ENCODE measurements at places on chromosomes 5 and 9.

DNA sequence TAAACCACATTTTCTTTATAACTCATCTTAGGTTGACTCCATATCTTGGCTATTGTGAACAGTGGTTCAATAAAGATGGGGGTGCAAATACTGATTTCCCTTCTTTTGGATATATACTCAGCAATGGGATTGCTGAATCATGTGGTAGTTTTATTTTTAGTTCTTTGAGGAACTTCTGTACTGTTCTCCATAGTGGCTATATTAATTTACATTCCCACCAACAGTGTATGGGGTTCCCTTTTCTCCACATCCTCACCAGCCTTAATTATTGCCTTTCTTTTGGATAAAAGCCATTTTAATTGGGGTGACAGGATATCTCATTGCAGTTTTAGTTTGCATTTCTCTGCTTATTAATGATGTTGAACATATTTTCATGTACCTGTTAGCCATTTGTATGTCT, 107.7 kb upstream of the EQTN start:
- DNase-seq: no peak

DNA sequence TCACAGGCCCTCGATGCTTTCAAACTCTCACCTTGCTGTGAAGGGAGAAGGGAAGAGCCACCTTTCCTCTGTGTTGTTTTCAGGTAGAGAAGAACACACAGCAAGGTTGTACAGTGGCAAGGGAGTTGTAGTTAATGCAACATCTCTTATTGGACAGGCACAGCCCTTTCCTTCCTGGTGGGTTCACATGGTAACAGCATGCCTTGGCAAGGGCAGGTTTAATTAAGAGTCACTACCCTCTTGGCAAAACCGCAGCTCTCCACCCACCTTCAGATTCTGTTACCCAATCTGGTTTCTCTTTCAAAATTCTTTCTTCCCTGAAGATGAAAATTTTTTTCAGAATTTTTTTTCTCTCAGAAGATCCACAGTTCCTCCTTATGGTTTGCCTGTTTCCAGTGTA, 253.1 kb downstream of the TLR4 start:
- DNase-seq: no peak

DNA sequence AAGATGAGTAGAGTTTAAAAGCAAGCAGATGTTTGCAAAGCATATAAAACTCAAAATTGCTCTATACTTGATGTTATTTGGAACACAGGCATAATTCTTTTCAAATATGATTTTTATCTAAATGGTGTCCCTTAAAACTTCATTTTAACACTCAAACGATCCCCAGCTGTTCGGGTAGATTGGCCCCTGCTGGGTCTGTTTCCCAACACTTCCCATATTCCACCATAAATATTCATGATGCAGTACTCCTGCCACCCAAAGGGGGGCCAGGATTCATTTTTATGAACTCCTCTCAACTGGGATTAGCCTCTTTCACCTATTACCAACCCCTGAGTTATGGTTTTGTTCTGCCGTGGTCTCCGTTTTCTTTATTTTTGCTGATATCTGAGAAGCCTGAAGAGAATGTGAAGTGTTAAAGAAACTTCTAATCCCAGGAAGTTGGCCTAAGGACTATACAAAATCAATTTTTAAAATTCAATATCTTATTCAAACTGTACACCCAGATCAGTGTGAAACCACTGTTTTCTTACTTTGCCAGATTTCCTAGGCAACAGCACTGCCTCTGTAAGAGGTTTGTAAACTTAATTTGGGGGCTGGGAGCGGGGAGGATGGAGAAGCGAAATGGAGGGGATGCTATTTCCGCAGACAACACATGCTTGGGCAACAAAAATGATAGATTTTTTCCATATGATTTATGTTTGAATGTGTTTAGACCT, 384.1 kb downstream of the DMRT2 start:
- DNase-seq: no peak

DNA sequence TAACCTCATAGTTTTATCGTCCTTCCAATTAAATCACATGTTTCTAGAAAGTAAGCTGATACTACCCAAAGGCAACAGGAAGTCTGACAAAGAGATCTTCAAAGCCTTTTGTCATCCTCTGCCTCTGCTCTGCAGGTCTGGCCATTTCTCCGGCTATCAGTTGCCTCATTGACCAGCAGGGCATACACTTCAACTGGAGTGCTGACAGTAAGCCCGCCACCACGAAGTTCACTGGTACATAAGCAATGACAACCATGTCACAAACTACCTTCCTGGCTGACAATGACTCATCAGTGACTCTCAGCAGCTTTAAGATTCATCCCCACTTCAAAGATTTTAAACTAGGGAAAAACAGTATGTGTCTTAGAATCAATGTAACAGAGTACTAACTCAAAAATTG, 20.6 kb downstream of the SPTLC1 start:
- DNase-seq: peak; percentile 18

DNA sequence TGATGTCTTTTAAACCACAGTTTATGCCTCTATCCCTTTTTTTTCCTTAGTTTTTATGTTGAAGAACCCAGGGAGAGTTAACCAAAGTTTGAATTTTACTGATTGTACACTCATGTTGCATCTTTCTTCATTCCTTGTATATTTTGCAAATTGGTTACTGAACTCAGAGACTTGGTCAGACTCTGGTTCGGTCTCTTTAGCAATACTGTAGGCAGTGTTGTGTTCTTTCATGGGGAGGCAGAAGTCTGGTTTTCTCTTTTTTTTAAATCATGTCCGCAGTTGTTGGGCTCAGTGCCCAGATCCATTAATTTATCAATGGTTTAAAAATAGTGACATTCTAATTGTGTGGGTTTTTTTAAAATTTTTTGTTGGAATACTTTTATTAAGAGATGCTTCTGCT, 23.4 kb downstream of the UBE2R2 start:
- DNase-seq: peak; percentile 34

- peak; percentile 29 for DNase-seq
Observed at GRCh38 chr5:149325166-149325735, 20.0 kb upstream of the GRPEL2 start.

GRCh38 chr5:143505934-143506333, 102.4 kb upstream of the NR3C1 start:
- no peak for DNase-seq

DNA sequence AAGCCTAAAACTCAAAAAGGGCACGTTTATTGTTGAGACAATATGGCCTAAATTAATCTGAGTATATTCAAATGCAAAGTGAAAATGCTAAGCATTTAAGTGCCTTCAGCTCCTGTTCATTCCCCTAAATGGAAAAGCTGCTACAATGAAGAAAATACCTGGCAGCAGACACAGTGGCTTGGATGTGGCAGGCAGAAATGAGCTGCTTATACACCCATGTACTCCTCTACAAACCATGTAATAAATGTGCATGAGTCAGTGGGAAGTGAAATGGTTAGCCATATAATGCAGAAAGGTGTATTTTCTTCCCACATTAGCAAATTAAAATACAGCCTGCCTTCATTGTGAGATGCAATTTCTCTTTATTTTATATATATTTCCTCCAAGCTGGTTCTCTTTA, 859.2 kb upstream of the SEMA6A start:
- DNase-seq: no peak

- DNase-seq: no peak
Observed at GRCh38 chr9:18350995-18351595, 122.9 kb upstream of the ADAMTSL1 start.

GRCh38 chr9:122091682-122092592, 1.2 kb downstream of the TTLL11 start:
- DNase-seq: no peak

DNA sequence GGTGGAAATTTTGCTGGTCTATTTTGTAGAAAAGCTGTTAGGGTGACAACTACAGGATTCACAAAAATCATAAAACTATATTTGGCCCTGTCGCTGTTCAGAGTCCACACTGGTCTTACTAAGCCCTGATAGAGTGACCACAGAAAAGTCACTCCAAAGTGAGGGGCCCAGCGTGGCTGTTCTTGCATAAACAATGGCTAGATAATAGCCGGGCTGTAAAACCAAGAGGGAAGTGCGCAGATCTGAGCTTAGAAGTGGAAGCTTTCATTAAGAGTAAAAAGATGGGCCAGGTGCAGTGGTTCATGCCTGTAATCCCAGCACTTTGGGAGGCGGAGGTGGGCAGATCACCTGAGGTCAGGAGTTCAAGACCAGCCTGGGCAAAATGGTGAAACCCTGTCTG, 15.5 kb upstream of the CTSL start:
- no peak for DNase-seq

GRCh38 chr5:116037236-116037822, 5.1 kb downstream of the ARL14EPL start:
- no peak for DNase-seq

GRCh38 chr5:135102716-135103574, 68.9 kb upstream of the PITX1 start:
- no peak for DNase-seq

- DNase-seq: peak; percentile 42
Observed at GRCh38 chr9:103798620-103799019, 295.5 kb upstream of the SMC2 start.
